Hepatic stellate cell (primary cell): ENCODE measurements at places on chromosomes 7 and 10.

DNA sequence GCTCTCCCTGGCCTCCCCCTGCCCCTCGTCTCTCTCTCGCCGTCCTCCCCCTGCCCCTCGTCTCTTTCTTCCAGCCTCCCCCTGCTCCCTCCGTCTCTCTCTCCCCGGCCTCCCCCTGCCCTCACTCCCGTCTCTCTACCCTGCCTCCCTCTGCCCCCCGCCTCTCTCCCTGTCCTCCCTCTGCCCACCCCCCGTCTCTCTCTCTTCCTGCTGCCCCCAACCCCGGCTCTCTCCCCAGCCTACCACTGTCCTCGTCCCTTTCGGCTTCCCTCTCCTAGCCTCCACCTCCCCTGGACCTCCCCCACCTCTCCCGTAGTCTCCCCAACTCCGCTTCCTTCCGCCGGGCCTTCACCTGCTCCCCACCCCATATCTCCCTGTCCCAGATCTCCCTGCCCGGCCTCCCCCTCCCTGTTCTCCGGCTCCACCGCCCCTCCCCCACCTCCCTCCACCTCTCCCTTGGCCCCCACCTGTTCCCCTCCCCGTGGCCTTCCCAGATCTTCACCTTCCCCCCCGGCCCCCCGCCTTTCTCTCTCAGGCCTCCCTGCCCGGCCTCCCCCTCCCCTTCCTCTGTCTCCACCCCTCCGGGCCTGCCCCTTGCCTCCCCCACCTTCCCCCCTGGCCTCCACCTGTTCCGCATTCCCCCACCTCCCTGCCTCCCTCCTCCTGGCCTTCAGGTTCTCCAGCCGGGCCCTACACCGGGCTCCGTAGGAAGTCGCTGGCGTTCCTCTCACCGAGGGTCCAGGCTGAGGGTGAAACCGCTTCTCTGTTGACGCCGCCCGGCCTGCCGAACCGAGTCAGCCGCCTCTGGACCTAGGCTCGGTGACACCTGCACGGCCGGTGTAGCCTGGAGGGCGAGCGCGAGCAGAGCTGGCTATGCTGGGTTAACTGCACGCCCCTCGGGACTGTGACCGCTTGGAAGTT is 1.2 kb downstream of the GET4 start:
- DNase-seq: no peak

- DNase-seq: no peak
These were observed 71.2 kb upstream of the RPA3 start for GRCh38 chr7:7789551-7789988.

- no peak for DNase-seq
These were observed 54.5 kb downstream of the CAV1 start for GRCh38 chr7:116579322-116579721.

DNA sequence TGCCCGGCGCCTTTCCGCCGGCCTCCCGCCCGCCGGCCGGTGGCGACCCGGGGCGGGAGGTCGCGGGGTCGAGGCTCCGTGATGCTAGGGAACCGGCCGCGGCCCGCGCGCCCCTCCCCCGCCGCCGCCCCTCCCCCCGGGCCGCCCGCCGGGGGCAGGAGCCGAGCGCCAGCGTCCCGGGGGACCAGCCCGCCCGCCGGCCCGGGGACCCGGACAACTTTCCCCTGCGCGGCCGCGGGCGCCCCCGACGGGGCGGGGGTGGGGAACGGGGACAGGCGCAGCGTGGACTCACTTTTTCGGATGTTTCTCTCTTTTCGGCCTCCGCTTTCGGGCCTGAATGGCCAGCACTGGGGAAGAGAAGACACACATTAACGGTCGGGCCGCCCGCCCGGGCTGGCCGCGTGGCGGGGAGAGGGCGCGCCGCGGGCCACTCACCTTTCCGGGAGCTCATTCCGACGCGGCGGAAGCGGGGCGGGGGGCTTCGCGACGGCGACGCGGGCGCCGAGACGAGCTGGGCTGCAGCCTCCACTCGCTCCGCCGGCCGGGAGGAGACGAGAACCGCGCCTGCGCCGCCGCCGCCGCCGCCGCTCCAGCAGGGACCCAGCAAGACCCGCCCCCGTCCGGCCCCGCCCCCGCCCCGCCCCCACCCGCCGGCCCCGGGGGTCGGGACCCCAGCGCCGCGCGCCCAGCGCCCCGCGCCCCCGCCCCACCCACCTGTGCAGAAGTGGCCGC is at the start of gene SRPK2:
Gene SRPK2 (minus strand): TSS at position 566 of the 732 bp plus-strand sequence.
- DNase-seq: peak; percentile 88

- no peak for DNase-seq
These were observed 13.2 kb upstream of the EN2 start for GRCh38 chr7:155444746-155445145.

DNA sequence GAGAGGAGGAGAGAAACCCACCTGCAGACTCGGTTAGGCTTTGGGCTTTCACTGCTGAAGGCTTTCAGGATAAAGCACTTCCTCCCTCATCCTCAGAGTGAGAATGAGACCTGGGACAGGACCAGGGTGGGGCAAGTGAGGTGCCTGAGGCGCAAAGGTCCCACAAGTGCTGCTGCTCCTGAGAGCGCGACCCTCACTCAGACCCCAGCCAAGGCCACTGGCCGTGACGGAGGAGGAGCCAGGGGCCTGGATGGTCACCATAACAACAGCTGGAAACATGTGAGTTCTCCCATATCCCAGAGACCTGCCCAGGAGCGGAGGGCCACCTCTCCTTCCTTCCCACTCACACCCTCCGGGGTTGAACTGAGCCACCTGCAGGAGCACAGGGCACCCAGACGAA is 46.9 kb upstream of the MKRN1 start:
- no peak for DNase-seq

- DNase-seq: no peak
These were observed at the start of gene CELF2 for GRCh38 chr10:11017570-11018431. CELF2 (plus strand) TSS chr10:11017872; CDS start chr10:11018090, 218 bp downstream.

GRCh38 chr7:101754424-101755159 is 62.8 kb upstream of the CUX1 start:
- DNase-seq: peak; percentile 35

- no peak for DNase-seq
These were observed 219.2 kb downstream of the C7orf25 start for GRCh38 chr7:42692621-42693020.

DNA sequence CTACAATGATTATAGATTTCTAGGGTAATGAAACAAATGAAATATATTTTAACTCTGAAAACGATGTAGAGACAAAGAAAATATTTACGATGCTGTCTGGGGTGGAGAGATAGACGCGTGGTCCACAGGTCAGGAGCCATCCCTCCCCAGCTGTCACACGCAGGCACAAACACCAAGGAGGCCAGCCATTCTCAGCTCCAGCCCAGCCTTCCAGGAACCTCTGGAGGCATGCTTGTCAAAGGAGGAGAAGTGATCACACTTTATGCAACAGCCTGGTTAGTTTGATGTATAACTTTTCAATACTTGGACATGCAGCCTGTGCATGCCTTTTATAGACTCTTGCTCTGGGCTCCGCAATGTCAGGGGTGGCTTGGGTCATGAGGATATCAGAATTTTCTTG is 391.5 kb upstream of the MGMT start:
- no peak for DNase-seq

GRCh38 chr10:90983914-90984549 is 63.1 kb upstream of the ANKRD1 start:
- no peak for DNase-seq

DNA sequence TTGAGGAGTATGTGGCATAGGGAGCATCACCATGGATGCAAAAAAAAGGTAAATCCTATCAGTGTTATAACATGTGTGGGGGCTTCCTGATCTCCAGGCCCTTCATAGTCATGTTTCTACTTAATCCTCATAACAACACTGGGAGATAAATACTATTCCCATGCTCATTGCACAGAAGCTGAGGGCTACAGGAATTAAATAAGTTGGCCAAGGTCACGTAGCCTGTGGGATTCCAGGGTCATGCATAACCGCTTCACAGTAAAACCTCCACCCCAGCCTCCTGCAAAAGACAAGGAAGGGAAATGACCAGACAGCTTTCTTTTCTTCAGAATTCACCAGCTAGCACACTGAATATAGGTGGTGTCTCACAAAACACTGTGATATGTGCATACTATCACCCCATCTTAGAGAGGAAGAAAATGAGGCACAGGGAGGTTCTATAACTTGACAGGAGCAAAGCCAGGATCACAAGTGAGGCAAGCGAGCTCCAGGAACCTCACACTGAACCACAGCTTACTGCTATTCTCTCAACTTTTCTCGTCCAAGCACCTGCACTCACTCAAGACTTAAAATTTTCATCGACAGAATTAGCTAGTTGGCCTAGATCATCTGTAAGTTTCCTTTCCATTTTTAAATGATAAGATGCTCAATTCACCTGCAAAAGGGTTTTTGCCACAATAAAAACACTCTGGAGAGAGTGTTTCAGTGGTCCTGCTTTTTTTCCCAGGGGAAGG is 13.4 kb downstream of the JAZF1 start:
- DNase-seq: no peak

- DNase-seq: peak; percentile 27
These were observed 41.4 kb downstream of the GNA12 start for GRCh38 chr7:2802504-2803341.

DNA sequence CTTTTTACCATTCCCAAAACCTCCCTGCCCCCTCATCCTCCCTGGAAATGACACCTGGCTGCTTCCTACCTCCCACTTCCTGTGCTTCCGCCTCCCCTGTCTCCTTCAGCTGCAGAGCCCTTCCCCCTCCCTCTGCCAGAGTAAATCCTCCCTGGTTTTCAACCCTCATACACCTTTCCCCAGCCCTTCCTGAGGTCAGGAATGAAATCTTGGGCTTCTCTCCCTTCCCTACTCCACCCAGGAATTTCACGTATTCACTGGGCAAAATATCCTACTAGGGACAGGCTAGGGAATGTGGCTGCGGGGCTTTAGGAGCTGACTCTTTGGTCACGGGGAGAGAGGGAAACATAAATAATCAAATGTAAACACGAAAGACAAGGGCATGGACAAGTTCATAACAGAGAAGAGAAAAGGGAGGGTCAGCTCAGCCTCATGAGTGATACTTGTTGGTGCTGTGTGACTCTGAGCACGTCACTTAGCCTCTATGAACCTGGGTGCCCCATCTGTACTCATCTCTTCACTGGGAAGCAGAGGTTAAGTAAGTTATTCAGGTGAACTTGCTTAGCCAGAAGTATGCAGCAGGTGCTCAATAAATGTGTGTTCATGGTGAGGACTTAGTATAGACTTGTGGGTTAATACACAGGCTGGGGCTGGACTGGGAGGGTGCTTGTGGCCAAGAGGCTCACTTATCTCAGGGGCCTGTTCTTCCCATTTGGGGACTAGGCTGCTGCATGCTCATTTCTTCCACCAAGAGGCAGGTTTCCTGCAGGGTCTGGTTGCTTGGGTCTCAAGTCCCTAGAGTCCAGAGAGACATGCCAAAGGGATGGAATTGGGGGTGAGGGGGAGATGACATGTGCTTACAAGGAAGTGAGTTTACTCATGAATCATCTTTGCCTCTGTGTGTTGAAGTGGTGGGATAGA is 10.0 kb upstream of the DUSP5 start:
- DNase-seq: peak; percentile 64

- DNase-seq: no peak
These were observed 19.7 kb downstream of the OIT3 start for GRCh38 chr10:72913287-72913686.

DNA sequence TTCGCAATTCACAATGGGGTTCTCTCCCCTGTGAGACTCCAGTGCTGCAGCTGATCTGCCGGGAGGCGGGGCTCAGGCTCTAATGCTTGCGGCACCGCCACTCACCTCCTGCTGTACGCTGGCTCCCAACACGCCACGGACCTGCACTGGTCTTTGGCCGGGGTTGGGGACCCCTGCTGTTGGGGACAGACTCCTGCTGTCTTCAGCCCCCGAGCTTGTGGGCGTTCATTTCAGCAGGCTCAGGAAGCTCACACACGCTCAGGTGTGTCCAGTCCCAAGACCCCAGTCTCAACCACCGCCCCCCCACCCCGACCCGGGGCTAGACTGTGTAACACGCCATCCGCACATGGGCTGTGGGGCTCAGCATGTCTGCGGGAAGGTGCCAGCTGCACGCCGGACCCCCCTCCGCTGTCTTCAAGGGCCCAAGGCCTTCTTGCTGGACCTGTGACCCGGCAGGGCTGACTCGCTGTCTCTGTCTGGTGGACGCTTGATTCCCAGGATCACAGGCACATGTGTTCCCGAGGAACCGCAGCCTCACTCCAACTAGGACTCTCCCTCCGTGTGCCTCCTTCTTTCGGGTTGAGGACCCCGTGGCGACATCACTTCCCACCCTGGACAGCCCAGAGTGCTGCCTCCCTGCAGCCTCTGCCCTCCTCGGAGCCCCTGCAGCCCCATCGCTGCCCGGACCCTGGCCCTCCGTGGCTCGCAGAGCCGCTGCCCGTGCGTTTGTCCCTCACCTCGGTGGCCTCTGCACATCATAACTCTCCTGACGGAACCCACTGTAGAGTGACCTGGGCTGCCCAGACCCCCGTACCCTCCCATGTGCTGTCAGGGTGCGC is 106.4 kb downstream of the DNAJB6 start:
- DNase-seq: no peak

GRCh38 chr7:98216941-98217622 is 5.8 kb downstream of the BHLHA15 start:
- DNase-seq: no peak

- peak; percentile 49 for DNase-seq
These were observed 33.3 kb downstream of the CDK14 start for GRCh38 chr7:90629297-90629918.

GRCh38 chr10:100154666-100155065 is 31.2 kb downstream of the ERLIN1 start:
- DNase-seq: no peak

GRCh38 chr10:102444851-102445250 is 6.5 kb downstream of the C10orf95 start:
- no peak for DNase-seq

DNA sequence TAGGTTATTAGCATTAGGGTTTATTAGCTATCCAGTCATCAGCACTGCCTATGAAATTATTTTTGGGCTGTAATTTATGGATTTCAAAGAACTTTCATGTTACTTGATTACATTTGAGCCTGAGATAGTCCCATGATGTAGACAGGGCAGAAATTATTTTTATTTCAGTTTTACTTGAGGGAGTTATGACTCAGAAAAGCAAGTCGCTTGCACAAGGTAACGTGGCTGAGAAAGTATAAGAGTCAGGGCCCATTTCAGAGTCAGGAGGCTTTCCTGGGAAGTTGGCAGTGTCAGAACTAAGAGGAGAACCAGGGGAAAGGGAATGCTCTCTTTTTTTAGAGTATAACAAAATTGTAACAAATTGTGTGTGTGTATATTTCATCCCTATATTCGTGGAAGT is 16.5 kb downstream of the GATA3 start:
- no peak for DNase-seq

GRCh38 chr10:49151025-49151445 is 17.2 kb upstream of the FAM170B start:
- DNase-seq: no peak

- no peak for DNase-seq
These were observed 9.8 kb upstream of the LAMB1 start for GRCh38 chr7:108012499-108013430.

DNA sequence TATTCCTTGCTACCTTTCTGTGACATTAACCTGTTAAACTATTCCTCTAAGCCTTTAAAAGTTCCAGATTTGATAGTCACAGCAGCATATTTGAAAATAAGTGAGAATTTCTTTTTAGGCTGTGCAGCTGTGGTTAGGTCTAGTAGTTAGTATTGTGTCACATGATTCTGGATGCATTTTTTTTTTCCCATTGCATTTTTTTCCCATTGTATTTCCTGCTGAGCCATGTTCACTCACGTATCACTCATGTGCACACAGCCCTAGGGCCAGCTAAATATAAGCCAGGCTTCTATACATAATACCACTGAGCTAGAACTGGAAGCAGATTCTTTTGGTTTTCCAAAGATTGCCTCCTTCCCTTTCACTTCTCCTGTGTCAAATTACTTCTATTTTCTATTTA is 37.4 kb downstream of the DNAJC9 start:
- peak; percentile 17 for DNase-seq
